ENCODE measurements at places on chromosomes 2 and 18.
A peak's percentile ranks its signal among the peaks of the same experiment; 100 is the strongest.

DNA sequence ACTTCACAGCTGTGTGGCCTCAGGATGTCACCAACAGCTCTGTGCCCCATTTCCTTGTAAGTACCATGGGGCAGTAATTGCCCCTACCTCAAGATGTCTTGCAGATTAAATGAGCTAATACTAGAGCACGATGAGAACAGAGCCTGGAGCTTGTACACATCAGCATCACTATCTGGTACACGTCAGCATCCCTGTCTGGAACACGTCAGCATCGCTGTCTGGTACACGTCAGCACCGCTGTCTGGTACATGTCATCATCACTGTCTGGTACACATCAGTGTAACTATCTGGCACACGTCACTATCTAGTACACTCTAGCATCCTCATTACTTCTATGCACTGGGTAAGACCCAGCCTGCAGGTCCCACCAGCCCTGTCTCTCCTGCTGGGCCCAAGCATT, 37.2 kb downstream of the AQP12A start:
- DNase-seq, result no peak

GRCh38 chr18:78699499-78699898, 280.1 kb upstream of the SALL3 start:
- no peak for DNase-seq

- no peak for DNase-seq
Observed at GRCh38 chr2:217399291-217399690, 539.4 kb upstream of the TNP1 start.

DNA sequence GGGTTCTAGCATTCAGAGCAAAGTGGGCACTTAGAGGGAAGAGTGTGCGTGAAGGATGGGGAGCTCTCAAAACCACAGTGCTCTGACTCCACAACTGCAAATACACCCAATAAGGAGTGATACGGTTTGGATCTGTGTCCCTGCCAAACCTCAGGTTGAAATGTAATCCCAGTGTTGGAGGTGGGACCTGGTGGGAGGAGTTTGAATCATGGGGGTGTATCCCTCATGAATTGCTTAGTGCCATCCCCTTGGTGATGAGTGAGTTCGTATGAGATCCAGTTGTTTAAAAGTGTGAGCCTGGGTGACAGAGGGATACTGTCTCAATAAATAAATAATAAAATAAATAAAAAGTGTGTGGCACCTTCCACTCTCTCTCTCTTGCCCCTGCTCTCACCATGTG, 50.3 kb upstream of the CCDC85A start:
- DNase-seq, result no peak

GRCh38 chr2:79638954-79639353, 126.1 kb downstream of the CTNNA2 start:
- no peak for DNase-seq

DNA sequence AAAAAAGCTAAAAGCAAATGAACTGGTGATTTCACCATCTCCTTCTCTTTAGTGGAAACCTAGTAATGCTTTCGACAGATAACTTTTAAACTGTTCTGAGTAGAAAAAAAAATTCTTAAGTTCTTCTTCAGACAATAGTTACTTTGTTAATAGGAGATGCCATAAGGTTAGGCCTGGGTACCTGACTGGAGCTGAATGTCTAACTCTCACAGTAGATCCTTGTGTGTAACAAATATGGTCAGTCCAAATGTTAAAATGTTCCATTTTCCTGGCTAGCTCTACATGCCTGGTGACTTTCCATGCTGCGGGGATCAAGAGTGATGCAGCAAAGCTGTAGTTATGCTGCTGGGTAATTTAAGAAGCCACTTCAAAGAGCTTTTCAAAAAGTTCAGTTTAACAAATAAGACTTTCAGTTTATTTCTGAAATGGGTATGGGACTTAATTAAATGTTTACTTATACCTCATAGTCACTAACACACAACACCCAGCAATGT, 264.0 kb upstream of the SESTD1 start:
- DNase-seq, result no peak

GRCh38 chr2:60539140-60539539, 14.3 kb downstream of the BCL11A start:
- DNase-seq, result no peak

DNA sequence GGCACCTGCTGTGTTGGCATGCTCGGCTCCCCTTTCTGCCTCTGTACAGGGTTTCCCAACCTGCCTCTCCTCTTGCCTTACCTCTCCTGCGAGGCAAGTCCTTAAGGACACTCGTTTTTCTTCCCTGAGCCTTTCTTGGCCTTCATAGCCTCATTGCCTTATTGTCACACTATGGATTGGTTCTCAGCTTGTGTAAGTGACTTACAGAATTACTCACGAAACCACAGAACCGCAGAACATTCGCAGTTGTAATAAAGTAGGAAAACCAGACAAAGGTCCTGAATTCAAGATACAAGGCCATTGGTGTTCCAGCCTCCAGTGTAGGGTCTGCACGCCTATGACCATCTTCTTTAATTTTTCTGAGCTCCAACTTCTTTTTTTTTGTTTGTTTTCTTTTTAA, 317.6 kb upstream of the SMIM21 start:
- DNase-seq, result no peak

- DNase-seq, result peak; percentile 84
Observed at GRCh38 chr2:20224164-20224715, 690 bp downstream of the SDC1 start.

DNA sequence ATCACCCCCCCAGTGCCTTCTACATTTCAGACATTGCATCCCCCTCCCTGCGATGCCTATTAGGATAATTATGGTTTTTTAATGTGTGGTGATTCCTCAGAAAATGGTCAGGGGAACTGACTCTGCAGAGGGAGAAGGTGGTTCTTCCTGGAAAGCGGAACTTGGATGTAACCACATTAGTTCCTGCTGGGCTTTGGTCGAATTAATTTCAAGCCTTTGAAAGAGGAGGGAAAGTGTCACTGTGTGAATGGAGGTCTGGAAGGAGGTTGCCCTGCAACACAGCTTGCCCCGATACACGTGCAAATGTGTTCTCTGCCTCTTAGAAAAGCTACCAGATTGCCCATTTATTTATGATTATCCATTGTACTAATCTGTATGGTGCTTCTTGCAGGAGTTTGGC, 63.2 kb upstream of the TPO start:
- DNase-seq, result no peak

All from H7 (cell line).